GM12891 (cell line): ENCODE measurements at places on chromosomes 16 and 17.

- DNase-seq = no peak
Observed at GRCh38 chr16:13168091-13168572, 266.7 kb downstream of the SHISA9 start.

GRCh38 chr17:56325313-56326000 lies 172.2 kb downstream of the ANKFN1 start:
- DNase-seq = no peak

DNA sequence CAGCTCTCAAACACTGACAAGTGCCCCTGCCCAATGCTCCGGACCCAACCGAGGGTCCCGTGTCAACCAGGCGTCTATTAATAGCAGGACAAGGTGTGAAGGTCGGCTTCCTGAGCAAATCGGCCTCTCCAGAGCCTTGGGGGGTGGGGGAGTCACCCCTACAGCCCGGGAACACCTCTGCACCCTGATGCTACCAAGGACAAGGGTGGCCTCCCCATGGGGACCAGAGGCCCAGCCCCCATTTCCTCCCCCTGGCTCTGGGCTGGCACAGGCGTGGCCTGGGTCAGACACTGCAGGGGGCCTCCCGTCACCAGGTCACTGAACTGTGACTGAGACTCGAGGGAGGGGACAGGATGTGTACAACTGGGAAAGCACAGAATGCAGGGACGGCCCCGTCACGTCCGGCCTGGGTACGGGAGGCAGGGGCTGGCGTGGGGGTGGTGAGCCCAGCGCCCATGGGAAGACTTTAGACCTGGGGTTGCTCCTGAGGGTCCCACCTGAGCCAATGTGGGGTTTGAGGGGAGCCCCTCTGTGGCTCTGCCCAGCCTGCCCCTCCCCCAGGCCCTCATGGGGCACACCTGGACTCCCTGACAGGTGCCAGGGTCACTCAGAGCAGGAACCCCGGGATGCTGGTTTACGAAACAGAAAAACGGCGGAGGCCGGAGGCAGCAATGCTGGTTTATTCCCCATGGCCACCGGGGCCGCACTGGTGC lies 579 bp upstream of the CYBA start:
- DNase-seq = peak; percentile 99

DNA sequence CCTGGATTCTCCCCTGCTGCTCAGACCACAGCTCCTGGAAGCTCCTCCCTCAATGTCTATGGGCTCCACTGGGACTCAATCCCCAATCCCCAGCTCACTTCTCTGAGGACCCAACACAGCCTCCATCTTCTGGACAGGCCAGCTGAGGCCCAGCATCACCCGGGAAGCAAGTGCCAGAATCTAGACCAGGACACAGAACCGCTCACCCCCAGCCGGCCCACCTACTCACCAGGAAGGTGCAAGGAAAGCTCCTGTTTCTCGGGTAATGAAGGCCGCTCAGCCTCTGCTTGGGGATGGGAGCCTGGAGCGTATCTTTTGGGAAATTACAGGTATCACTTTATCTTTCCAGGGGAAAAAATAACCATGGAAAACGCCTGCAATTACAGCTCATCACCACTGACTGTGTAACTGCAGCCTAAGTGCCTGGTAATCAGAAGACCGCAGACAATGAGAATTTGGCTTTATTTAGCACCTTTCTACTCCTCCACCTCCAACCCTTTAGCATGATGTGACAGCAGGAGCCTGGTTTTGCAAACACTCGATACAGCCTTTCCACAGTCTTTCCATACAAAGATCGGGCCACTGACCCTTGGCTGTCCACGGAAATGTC lies 49.6 kb upstream of the RPL38 start:
- no peak for DNase-seq

DNA sequence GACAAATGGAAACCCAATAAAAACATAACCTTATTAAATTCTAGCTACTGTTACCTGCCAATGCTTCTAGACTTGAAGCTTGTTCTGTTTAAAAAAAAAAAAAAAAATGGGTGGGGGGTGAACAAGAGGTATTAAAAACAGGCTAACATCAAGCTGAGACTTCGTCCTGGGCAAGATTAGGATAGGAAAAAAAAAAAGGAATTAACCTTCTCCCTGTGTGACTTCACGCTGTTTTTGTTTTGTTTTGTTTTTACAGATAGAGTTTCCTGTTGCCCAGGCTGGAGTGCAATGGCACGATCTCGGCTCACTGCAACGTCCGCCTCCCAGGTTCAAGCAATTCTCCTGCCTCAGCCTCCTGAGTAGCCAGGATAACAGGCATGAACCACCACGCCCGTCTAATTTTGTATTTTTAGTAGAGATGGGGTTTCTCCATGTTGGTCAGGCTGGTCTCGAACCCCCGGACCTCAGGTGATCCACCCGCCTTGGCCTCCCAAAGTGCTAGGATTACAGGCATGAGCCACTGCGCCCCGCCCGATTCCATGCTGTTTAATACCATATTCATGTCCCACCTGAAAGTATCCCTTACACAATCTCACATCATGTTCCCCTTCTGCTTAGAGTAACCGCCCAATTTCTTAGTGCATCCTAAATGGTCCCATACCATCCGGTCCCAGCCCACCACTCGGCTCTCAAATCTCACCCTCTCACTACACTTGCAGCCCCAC lies 2.2 kb downstream of the USP31 start:
- no peak for DNase-seq

DNA sequence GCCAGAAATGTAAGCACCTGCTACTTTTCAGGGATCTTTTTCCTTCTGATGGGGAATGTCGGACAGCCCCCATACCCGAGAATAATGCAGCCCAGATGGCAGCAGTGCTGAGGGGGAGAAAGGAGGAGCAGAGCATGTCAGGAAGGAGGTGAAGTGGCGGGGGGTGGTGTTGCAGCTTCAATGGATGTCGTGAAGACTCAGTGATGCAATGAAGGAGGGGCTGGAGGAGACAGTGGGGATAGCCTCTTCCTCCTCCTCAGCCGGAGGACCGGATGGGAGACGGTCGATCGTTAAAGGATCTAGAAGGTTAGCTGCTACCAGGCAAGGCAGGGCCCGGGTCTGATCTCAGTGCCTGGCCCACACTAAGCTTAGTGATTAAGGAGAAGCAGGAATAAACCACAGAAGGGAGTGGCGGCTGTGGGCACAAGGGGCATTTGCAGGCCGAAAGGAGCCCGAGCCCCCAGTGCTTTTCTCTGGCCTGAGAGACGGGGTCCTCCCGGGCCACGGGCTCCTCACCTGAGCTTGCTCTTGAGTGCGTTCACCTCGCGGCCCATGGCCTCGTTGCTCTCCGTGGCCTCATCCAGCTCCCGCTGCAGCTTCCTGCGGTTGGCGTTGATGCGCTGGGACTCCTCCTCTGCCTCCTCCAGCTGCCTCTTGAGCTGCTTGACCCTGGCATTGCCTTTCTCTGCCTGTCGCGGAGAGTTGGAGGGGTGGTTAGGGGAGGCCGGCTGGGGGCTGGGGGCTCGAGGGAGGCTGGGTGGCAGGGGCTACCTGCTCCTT lies 64.5 kb downstream of the NDE1 start:
- DNase-seq = no peak

- DNase-seq = no peak
Observed at GRCh38 chr16:27238016-27238587, 30.5 kb downstream of the NSMCE1 start.

GRCh38 chr17:35878361-35878760 lies 1.8 kb downstream of the CCL5 start:
- DNase-seq = no peak

DNA sequence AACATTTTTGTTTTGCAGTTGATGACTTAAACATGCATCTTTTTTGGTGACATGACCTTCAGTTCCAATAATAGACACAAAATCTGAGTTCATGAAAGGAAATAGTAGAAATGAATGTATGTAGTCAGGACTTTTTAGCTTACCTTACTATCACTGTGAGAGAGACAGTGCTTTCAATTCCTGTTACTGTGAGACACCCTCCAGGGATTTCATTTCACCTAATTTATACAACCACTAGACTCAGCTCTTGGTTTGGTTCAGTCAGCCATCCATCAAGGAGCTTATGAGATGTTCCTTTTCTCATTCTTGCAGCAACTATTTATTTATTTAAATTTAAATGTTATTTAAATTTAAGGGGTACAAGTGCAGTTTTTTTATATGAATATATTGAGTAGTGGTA lies 77.9 kb downstream of the MAP2K4 start:
- peak; percentile 6 for DNase-seq

GRCh38 chr17:79992649-79993389 lies 42.9 kb downstream of the TBC1D16 start:
- DNase-seq = no peak

- DNase-seq = no peak
Observed at GRCh38 chr16:73428121-73428520, 380.2 kb upstream of the ZFHX3 start.

DNA sequence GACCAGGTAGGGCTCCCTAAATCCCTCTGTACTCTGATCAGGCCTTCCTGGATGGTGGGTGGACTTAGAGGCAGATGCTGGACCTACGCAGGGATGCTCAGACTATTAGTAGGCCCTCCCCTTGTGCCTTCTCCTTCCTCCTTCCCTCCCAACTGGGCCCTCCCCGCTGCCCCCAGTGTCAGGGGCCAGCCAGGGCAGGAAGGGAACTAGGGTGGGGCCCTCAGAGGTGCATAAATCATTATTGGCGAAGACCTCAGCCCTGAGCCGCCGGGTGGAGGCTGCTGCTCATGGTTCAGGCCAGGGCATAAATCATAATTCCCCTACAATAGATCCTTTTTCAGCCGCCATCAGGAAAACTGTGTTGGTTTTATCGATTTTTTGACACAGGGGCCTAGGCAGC lies 81.4 kb downstream of the MRM1 start:
- no peak for DNase-seq

DNA sequence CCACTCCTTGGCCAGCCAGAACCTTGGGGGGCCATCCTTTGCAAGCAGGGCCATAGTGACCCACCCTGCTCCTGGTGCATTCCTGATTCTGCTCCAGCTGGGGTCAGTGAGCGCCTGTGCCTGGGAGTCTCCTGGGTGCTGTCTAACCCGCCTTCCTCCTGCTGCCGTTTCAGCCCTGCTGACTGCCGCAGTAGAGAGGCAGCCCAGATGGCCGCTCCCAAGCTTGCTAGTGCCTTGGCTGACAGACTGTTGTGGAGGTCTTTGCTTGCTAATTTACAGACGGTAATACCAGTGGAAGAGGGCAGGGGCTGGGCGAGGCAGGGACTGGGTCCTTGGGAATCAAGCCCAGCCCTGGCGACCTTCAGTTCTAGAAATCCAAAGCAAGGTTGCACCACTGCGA lies 99.6 kb downstream of the SOCS1 start:
- no peak for DNase-seq

DNA sequence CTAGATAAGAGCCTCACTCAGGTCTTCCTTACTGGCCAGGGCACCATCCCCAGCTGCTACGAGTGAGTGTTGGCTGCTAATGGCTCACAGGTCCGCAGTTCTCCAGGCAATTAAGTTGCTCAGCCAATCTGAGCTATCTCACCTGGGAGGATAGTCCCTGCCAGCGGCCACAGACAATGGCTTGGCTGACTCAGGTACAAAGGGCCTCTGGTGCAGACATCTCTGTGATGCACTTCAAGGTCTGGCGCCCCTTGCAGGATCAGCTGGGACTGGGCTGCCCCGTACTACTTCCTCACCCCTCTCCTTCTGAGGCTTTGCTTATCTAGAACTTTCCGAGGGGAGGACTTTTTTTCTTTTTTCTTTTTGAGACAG lies 49.2 kb upstream of the EMP2 start:
- no peak for DNase-seq

GRCh38 chr17:59845595-59846393 lies 46.9 kb downstream of the TUBD1 start:
- no peak for DNase-seq

DNA sequence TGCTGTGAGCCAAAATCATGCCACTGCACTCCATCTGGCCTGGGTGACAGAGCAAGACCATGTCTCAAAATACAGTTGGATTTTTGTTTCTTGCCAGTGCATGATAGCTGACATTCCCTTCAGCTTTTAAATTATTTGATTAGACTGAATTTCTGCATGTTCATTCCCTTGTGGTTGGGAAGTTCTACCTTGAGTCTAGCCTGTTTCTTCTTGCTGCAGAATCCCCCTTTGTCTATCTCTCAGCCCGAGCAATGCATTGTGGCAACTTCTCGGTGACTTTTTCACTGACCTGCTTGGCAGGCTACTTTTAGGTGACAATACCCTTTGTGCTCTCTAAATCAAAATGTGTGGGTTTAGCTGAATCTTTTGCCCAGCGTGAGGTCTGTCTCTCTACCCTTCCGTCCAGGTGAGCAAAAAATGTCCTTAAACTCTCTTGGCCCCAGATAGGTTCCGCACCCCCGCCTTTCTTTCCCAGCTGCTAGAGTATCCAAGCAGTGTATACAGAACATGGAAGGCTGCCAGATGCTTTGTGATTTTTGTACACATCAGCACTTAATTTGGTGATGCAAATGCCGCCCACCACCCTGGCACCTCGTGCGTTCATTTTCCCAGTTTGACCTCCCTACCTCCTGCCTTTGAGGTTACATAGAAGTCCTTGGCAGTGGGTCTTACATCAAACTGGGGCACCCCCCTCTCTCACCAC lies 130.2 kb downstream of the ABCC6 start:
- DNase-seq = no peak
